ENCODE measurements at places on chromosomes 16 and 17. TPM values are rescaled to one million over a fixed set of nuclear protein-coding genes. Genes with fewer than 3 reads are reported as not detected.
A peak's percentile ranks its signal among the peaks of the same experiment; 100 is the strongest.

GNG13 gene
- not detected for total RNA-seq

DNA sequence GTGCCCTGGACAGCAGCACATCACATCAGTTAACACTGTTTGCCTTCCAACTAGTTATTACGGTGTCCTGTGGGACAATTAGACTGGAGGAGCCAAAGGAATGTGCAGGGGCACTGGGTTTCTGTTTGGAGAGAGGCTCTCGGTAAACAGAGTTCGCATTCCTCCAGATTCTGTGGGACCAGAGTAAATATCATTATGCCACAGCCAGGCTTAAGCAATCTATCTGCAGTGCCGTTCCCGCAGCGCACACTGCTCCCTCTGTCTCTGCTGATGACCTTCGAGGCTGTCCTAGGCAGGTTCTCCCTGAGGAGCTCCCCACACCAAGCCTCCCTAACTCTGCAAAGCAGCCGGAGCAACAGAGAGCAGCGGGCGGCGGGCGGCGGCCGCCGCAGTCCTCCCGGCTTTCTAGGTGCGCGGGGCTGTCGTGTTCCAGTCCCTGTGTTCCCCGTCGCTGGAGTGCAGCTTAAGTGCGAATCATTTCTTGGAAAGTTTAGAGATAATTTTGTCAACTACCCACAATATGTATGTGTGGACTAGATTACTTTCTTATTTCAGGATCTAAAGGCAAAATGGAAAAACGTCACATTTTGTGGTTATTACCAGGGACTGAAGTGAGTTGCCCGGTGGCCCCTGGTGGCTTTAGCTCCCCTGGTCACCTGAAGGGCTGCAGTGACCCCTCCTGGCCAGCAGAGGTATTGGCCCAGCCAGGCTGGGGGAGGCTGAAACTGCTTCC, 43.3 kb downstream of the PGS1 start:
- H3K4me1 ChIP-seq = peaks cover 2% of the 10 kb centered on the region
- H3K4me3 ChIP-seq = no peak overlapping the region
- peaks cover 79% of the 10 kb centered on the region for H3K36me3 ChIP-seq
- peak; percentile 73 for DNase-seq
- H3K27me3 ChIP-seq = no peaks in the 10 kb centered on the region
- H3K27ac ChIP-seq = no peak overlapping the region

GRCh38 chr17:1638171-1638590, 7.4 kb downstream of the SCARF1 start:
- no peak for DNase-seq
- H3K27me3 ChIP-seq = no peaks in the 10 kb centered on the region
- H3K4me1 ChIP-seq = no peaks in the 10 kb centered on the region
- H3K4me3 ChIP-seq = no peak overlapping the region
- H3K27ac ChIP-seq = no peak overlapping the region

DNA sequence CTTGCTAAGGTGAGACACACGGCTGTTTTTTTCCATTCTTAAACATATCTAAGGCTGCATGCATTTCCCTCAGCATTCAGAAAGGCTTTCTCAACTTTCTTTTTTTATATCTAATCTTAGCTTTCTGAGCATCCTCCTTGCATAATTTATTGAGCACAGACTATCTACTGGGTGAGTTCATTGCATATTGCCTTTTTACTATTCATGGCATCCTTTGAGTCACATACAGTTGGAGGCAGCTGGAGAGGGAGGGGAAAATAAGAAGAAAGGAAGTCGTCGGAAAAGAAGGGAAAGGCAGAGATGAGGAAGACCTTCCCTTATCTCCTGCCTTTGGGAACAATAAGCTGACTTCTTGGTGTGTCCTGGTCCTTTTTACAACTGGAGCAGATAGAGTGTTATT, 468.3 kb downstream of the SLC39A11 start:
- H3K4me1 ChIP-seq = no peaks in the 10 kb centered on the region
- no peak for DNase-seq
- H3K4me3 ChIP-seq = no peak overlapping the region
- H3K36me3 ChIP-seq = no peaks in the 10 kb centered on the region

DNA sequence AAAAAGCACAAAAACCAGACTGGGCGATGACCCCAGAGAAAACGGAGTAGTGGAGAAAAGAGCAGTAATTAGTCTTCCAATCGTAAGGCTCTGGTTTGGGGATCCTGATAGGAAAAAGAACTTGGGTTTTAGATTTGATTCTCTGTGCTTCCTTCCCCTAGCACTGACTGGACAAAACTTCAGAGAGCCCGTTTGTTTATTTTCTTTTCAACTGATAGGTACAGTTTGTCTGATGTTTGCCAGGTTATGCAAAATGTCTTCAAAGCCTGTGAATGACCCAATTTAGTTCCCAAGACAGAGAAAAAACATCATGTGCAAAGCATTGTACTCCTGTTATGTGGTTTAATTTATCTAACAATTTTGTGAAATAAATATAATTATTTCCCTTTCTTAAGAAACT, 151.1 kb upstream of the COX10 start:
- peaks cover 74% of the 10 kb centered on the region for H3K4me1 ChIP-seq
- H3K36me3 ChIP-seq = no peaks in the 10 kb centered on the region
- no peak for DNase-seq
- peak overlapping the region; percentile 48 for H3K4me3 ChIP-seq
- H3K27ac ChIP-seq = peak overlapping the region; percentile 77

DNA sequence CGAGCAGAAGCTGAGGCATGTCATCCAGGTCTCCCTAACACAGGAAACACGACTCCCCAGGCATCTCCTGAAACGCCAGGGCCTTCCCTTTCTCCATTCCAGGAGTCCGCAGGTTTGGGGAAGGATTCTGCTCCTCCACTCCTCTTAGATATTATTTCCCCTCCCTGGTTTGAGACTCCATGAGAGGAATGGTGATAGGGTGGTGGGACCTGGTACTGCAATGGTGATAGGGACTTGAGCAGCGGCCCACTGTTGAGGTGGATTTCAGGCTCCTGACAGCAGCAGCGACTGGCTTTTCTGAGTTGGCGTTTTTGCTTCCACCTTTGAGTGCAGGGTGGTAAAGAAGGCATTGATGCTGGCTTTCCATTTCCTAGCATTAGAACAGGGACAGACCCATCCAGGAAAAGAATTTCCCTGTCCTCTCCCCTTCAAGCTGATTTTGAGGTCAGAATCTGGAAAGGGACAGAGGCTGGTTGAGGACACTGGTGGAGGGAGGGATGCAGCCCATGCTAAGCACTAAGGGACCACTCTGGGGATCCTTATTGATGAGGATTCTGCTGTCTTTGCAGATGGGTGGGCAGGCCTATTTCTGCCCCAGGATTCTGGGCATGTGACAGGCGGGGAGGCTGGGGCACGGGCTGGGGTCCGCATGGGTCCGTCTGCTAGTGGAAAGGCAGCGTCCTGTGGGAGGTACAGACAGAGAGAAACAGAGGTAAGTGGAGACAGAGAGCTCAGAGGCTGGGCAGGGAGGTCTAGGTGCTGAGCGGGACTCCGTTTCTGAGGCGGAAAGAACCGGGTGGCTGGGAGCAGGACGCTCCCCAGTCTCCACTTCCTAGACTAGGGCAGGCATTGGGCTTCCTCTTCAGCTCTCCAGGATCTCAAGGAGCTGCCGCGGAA, 1.3 kb upstream of the TBX4 start:
- H3K27ac ChIP-seq = no peak overlapping the region
- H3K4me1 ChIP-seq = peaks cover 27% of the 10 kb centered on the region
- no peak for DNase-seq
- H3K27me3 ChIP-seq = peaks cover 65% of the 10 kb centered on the region

GRCh38 chr17:80264205-80265075, 3.8 kb downstream of the RNF213 start:
- peaks cover 20% of the 10 kb centered on the region for H3K36me3 ChIP-seq
- H3K4me3 ChIP-seq = peak overlapping the region; percentile 93
- no peak for DNase-seq
- peaks cover 55% of the 10 kb centered on the region for H3K4me1 ChIP-seq
- peak overlapping the region; percentile 90 for H3K27ac ChIP-seq

DNA sequence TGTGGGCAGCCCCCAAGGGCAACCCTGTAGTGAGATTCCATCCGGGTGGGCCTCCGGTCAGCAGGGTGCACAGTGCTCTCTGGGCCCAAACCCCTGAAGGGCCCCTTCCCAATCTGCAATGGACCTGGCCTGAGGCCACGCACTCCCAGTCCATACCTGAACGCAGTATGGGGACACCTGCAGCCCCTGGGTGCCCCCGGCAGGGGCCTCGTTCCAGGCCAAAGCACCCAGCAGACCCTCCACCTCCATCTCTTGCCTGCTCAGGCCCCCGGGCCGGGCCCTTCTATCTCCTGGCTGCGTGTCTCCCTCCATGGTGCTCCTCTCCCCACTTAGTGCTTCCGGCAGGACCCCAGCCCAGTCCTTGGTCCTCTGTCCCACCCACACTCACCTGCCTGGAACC, 17.3 kb upstream of the AATK start:
- H3K4me1 ChIP-seq = no peaks in the 10 kb centered on the region
- DNase-seq = no peak
- peaks cover 2% of the 10 kb centered on the region for H3K27me3 ChIP-seq
- H3K36me3 ChIP-seq = no peaks in the 10 kb centered on the region
- H3K4me3 ChIP-seq = no peak overlapping the region

GRCh38 chr17:39191750-39192510, 5.5 kb downstream of the CACNB1 start:
- peaks cover 4% of the 10 kb centered on the region for H3K36me3 ChIP-seq
- H3K4me3 ChIP-seq = no peak overlapping the region
- H3K4me1 ChIP-seq = peaks cover 14% of the 10 kb centered on the region
- no peak overlapping the region for H3K27ac ChIP-seq
- DNase-seq = no peak
